ENCODE measurements at places on chromosomes 13 and 19.

GRCh38 chr19:18634612-18635297, 2.1 kb upstream of the KLHL26 start:
- ATAC-seq: no peak

GRCh38 chr13:108270442-108270841, 924 bp downstream of the TNFSF13B start:
- no peak for ATAC-seq

DNA sequence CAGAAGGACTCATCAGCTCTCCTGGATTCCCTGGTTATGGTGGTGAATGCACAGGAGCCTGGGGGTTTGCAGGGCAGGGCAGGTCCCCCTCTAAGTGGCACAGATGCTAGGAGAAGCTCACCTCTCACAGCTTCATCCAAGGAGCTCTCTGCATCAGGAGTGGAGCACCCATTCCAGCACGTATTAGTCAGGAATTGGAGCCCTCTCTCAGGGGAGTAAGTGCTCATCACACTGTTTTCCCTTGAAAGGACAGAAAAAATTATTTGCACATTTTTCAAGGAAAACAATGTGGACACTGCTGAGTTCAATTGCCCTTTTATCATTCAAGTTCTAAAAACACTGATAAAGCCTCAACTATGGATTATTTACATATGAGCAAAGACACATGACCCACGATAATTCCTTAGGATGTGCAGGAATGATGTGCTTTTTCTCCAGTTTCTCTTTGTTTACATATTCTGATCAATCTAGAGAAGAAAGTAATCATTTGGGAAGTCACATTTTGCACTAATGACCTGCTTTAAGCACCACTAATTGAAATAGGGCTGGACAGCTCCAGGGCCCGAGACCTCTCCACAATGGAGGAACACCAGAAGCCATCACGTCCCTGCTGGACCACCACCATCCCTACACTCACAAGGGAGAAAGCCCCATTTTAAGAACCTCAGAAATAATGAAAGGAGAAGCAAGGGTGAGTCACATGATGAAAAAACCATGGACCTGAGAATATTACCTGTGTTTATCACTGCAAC, 40.6 kb downstream of the SOHLH2 start:
- no peak for ATAC-seq

DNA sequence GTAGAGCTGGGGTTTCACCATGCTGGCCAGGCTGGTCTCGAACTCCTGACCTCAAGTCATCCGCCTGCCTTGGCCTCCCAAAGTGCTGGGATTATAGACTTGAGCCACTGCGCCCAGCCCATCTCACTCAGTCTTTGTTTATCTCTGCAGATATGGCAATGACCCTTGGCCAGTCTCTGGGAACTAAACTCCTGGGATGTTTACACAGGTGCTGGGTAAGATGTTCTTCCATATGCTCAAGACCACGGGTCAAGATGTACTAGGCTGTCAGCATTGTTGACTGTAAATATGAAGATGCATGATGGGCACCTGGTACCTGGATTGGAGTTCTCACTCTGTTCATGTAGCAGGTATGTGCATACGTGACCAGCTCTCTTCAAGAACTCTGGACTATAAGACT, 35.8 kb downstream of the ZNF473 start:
- ATAC-seq: no peak

GRCh38 chr19:50300814-50301606, 28.2 kb downstream of the KCNC3 start:
- ATAC-seq: peak; percentile 99

- ATAC-seq: no peak
Observed at GRCh38 chr13:100176801-100177400, 88.0 kb downstream of the PCCA start.

DNA sequence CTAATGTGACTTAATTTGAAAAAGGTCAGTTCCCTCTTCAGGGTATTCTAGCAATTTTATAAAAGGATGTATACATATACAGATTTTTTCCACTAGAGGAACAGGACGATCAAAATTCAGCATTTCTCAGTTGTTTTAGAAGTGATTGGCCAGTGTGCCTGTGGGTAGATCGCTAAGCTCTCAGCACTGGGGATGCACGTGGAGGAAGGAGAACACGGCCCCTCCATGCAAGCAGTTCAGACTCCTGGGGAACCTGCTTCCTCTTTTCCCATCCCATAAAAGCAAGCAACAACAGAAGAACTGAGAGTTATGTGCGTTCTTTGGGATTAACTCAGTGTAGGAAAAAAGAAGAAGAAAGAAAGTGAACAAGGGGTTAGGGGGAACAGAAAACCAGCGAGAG, 328.8 kb downstream of the FOXO1 start:
- no peak for ATAC-seq

- no peak for ATAC-seq
Observed at GRCh38 chr13:100522618-100523309, 65.8 kb downstream of the GGACT start.

DNA sequence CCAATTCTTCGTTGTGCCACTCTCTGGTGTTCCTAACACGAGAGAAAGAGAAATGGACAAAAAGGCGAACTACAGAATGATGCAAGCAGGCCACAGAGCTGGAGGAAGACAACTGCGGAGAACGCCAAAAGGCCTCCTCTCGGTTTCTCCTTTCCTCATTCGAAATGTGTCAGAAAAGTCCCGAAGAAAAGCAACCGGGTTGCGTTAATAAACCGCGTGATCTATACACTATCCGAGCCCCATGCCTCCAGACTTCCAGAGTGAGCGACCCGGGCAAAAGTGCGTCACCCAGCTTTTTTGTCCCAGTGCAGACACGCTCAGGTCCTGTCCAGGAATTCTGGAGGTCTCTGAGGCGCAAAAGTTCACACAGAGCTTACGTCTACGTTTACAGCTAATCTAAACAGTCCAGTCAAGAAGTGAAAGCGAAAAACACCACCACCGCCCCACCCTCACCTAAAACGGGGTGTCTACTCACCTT, 413 bp downstream of the N4BP2L2 start:
- ATAC-seq: peak; percentile 86
